ENCODE measurements at places on chromosomes 1 and 21.

DNA sequence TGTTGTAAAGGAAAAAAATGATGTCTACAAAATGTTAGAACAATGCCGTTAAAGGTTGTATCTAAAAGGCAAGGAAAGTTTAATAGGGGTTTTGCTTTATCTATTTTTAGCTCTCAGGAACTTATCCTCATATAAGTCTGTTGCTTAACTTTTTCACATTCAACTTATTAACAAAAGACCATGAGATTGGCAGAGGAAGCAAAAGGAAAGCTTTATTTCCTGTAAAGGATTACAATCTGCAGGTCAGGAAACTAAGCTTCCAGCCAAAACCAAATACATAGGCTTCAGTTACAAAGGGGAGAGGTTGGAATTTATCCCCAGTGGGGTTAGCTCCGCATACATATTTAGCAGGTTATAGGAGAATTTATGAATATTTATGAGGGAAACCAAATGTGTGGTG lies 58.7 kb upstream of the KIAA1614 start:
- DNase-seq = no peak

DNA sequence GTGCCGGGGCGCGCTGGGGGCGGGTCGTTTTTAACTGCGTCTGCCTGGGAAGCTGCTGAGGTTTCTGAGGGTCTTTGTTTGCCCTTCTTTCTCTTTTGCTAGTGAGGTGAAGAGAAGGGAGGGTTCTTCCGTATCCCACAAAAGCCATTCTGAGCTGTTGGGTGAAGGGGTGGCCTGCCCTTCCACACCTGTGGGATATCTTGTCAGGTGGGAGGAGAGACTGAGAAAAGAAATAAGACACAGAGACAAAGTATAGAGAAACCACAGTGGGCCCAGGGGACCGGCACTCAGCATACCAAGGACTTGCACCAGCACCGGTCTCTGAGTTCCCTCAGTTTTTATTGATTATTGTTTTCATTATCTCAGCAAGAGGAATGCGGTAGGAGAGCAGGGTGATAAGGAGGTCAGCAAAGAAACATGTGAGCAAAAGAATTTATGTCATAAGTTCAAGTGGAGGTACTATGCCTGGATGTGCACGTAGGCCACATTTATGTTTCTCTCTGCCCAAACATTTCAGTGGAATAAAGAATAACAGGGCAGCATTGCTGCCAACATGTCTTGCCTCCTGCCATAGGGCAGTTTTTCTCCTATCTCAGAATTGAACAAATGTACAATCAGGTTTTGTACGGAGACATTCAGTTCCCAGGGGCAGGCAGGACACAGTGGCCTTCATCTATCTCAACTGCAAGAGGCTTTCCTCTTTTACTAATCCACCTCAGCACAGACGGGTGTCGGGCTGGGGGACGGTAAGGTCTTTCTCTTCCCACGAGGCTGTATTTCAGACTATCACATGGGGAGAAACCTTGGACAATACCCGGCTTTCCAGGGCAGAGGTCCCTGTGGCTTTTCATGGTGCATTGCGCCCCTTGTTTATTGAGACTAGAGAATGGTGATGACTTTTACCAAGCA lies 972 bp downstream of the PGBD2 start:
- no peak for DNase-seq

- no peak for DNase-seq
Measured at GRCh38 chr1:215665215-215665614, 98.1 kb downstream of the KCTD3 start.

- DNase-seq = no peak
Measured at GRCh38 chr1:185368313-185368855, 51.3 kb upstream of the IVNS1ABP start.

DNA sequence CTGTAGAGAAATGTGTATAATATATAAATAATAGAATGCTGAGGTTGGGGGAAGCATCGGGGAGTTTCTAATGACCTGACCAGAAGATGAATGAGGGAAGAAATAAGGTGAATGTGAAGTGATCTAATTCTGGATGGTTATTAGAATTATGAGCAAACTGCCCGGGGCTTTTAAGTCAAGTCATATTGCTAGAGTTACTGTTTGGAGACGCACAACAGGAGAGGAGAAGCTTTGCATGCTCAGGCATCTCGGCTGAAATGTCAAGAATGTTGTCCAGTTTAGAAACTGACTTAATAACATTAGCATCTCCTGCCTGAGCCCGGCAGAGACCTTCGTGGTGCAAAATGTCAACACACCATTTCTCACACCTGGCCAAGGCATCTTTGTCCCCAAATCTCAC lies 119.1 kb downstream of the RRAGC start:
- DNase-seq = no peak

DNA sequence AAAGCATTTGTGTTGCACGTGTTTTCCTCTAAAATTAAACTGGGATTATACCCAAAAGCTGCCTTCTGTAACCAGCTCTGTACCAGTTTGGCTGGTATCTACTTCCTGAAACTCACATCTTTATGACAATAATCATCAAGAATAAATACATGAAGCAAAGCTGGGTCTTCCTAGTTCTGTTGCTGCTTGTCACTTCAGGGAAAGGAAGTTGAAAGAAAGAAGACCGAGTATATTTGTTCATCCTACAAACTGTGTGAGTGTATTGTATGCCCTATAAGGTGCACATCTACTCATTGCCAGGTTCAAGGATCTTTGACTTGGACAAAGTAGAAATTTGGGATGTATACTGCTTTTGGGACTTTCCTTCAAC lies 29.1 kb upstream of the IFNGR2 start:
- no peak for DNase-seq

DNA sequence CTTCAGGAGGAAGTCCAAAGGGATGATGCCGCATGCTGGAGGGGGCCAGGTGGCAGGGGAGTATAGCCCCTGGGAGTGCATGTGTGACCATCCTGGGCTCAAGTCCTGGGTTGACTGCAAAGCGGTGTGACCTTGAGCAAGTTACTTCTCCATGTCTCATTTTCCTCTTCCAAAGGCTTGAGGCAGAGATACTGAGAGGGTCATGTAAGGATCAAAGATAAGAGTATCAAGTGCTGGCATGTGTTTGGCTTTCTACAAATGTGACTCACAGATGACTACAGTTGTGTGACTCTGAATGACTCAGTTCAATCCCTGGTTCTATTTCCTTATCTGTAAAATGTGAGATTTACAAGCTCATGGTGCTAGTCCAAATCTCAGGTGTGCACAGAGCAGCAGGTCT lies 26.1 kb downstream of the PROK1 start:
- no peak for DNase-seq

DNA sequence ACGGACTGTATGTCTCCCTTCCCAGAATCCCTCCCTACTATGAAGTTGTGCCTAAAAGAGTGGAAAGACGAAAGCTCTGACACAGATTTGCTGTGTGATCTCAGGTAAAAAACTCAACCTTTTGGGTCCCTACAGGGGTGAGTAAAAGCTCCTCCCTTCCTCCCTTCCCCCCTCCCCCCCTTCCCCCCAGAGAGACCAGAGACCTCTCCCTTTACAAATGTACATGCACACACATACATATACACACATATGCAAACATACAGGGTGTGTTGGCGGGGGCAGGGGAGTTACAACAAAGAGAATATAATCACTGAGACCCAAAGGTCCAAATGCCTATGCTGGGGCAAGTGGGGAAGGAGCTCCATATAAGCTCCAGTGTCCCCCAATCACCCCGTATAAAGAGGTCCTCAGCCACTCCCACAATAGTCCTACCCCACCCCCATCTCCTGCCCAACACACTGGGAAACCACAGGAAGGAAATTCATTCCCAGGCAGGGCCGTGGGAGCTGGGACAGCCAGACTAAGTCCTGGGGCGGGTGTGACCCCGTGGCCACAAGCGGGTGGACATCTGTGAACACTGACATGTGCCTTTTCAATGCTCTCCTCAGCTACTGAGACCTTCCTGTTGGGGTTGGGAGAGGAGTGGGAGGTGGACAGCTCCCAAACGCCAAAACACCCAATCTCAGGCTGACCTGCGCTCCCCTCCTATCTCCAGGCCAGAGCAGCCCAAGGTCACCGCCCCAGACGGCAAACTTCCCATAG lies 2.0 kb downstream of the MEF2D start:
- no peak for DNase-seq

- DNase-seq = no peak
Measured at GRCh38 chr1:117697220-117697781, 91.5 kb downstream of the TENT5C start.

DNA sequence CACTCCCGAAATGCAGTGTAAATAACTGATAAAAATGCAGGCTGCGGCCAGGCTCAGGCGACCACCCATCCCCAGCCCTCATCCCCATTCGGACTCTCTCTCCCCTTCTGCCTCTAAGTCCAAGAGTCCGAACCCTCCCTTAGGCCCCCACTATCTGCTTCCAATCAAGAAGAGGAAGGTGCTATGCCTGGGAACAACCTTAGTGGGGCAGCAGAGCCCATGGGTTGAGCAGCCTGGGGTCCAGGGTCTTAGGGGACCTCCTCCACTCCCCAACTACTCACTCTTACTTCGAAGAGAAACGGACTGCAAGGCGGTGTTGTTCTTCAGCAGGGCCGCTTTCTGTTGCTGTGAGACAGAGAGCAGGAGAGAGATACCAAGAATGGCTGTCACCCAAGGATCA lies 12.2 kb downstream of the ARHGEF2 start:
- DNase-seq = no peak

DNA sequence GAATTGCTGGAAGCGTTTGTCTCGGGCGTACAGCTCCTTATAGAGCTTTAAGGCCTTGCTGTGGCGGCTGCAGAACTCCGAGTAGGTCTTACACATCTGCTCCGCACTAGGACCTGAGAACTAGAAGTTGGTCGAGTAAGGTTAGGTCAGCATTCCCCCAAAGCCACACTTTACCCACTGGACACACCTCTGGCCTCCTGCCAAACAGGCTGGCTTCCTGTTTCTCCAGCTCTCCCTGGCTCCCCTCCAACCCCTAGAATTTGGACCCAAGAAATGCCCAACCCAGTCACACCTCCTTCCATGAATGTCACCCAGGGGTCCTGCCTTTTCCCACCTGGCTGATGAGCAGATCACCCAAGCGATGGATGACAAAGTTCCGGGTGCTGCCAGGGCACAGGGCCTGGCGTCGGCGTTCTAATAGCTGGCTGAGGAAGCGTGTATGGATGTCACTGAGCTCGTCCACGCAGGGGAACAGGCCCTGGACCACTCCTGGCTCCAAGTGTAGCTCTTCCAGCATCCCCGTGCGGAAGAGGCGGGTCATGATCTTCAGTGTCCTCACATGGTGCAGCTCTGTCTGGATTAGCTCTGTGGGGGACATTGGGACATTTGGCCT lies 15.6 kb downstream of the ARHGEF2 start:
- no peak for DNase-seq

DNA sequence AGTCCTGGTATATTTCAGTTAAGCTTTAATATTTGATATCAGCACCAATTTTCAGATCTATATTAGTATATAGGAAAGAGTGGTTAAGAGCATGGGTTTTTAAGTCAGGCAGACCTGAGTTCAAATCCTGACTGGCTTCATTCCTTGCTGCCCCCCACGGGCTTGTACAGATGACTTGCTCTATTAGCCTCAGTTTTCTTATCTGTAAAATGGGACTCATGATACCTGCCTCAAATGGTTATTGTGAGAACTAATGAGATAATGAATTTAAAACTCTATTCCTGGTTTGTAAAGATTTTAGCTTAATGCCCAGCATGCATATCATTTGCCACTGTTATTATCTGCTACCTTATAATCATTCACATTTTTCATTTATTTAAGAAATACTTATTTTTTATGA lies 264.5 kb downstream of the RPS6KC1 start:
- DNase-seq = no peak

GRCh38 chr21:46108827-46109312 lies 11.0 kb downstream of the COL6A2 start:
- no peak for DNase-seq

DNA sequence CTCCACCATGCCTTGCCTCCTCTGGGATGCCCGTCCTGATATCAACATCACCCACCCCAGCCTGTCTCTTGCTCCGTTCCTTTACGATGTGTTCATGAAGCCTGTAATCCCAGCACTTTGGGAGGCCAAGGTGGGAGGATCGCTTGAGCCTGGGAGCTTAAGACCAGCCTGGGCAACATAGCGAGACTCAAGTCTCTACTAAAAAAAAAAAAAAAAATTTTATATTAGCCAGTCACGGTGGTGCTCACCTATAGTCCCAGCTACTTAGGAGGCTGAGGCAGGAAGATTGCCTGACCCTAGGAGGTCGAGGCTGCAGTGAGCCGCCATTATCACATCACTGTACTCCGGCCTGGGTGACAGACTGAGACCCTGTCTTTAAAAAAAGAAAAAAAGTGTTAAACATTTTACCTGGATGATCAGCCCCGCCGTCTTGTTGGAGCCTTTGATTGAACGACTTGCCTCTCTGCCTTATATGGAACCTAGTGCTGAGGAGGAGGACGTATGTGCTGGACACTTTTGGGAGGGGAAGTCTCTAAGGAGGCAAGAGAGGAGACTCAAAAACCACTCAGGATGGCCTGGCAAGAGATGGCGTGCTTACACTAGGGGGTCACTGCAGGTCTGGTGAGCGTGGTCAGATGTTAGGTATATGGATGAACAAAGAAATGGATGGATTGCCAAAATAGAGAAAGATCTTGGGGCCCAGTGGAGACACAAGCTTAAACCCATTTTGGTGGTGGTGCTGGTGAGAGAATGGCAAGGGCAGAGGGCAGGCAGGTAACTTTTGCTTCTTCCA lies 80.5 kb upstream of the IFFO2 start:
- no peak for DNase-seq

- no peak for DNase-seq
Measured at GRCh38 chr1:183242556-183242955, 56.5 kb downstream of the LAMC2 start.

GRCh38 chr1:114075546-114076242 lies 78.0 kb downstream of the SYT6 start:
- no peak for DNase-seq

GRCh38 chr1:9384128-9384527 lies 91.4 kb downstream of the SPSB1 start:
- no peak for DNase-seq

GRCh38 chr1:181777812-181778211 lies 283.7 kb downstream of the ZNF648 start:
- DNase-seq = no peak

DNA sequence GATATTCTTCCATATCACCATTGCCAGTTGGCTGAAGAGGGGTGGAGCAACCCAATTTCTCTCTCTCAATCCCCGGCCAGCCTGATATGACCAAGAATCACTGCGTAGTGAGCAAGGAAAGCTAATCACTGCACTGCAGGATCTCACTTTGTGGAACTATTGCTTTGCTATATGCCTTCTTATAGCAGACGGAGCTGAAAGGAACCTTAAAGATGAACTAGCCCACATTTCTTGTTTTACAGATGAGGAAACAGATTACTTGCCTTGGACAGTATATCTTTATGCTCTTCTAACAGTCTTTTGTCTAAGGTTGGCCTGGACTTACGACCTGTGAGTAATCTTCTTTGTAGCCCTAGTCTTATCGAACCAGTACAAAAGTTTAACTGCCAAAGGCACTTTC lies 7.6 kb downstream of the APOBEC4 start:
- no peak for DNase-seq

- no peak for DNase-seq
Measured at GRCh38 chr21:42317826-42318746, 2.9 kb upstream of the TFF3 start.

Measured in esophagus squamous epithelium (tissue), 5 donors.